ENCODE measurements at places on chromosomes 3 and 15.

DNA sequence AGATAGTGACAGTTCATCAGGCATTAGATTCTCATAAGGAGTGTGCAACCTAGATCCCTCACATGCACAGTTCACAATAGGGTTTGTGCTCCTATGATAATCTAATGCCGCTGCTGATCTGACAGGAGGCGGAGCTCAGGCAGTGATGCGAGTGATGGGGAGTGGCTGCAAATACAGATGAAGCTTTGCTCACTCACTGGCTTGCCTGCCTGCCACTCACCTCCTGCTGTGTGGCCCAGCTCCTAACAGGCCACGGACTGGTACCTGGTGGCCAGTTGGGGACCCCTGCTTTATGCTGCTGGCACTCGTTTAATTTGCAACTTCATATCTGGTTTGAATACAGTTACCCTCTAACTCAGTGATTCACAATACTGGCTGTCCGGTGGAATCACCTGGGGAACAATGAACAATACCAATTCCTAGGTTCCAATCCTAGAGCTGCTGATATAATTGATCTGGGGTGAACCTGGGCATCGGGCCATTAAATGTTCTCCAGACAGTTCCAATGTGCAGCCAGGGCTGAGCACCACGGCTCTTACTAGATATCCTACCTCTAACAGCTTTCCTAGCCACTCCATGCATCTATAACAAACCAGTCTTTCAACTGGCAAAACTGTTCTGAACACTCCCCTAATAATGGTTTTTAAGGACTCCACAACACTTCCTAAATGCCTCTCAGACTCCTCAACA, 131.4 kb downstream of the ATP1B3 start:
- no peak for DNase-seq

- DNase-seq, result no peak
Observed at GRCh38 chr3:142175478-142175877, 26.1 kb upstream of the TFDP2 start.

GRCh38 chr15:50210462-50211157, 28.6 kb downstream of the SLC27A2 start:
- DNase-seq, result no peak

DNA sequence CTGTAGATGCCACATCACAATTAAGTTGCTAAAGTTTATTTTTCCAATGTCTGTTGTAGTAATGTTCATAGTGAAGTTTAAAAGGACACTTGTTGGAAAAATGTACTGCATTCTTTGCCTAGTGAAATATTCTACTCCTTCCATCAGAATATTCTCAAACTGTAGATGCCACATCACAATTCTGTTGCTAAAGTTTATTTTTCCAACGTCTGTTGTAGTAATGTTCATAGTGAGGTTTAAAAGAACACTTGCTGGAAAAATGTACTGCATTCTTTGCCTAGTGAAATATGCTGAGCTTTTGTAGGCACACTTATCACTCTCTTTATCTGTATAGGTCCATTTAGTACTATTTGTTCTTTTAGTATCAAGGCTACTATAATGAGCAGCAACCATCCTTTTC, 836.1 kb downstream of the NAALADL2 start:
- DNase-seq, result no peak

GRCh38 chr3:46628901-46629369, 16.6 kb downstream of the FAM240A start:
- no peak for DNase-seq

- DNase-seq, result no peak
Observed at GRCh38 chr3:44521721-44522120, 33.3 kb upstream of the ZKSCAN7 start.

DNA sequence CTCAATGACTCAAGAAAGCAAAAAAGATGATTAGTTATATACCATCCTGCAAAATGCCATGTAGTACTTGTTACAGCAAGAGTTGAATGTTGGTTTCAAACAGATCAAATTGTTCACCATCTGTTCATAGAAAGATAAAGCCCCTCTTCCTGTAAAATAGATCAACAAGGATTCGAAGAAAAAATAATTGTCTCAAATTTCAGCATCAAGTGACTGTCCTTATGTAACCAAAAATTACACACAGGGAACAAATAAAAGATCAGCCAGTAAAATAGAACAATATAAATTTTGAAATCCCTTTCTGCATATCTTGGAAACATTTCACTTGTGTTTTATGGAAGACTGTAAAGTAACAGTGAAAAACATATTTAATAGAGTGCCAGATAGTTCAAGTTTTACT, 165.1 kb upstream of the STAC start:
- DNase-seq, result no peak

DNA sequence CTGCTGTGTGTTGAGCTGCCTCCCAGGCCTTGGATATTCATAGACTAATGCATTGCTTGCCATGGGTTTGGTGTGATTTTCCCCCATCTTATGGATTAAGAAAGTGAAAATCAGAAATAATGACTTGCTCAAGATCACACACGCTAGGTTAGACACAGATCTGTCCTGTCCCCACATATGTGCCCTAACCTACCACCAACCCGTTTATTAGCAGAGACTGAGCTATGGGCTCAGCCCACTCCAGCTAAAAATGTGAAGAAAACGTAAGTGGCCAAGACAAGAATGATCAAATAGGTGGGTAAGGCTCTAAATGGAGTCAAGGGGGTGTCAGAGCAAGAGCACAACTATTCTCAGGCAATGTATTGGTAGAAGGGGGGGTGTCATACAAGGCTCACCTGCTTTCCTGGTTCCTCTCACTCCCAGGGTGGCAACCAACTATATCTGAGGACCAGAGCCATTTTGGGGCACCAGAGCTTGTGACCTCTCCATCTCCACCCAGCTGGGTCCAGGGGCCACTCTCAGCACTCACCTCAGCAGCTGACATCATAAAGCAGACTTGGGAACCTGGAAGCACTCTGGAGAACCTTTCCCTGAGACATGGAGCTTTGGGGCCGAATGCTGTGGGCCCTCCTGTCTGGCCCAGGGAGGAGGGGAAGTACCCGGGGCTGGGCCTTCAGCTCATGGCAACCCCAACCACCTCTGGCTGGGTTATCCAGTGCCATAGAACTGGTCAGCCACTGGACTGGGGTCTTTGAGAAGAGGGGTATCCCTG, 1.4 kb downstream of the HEMK1 start:
- DNase-seq, result no peak

DNA sequence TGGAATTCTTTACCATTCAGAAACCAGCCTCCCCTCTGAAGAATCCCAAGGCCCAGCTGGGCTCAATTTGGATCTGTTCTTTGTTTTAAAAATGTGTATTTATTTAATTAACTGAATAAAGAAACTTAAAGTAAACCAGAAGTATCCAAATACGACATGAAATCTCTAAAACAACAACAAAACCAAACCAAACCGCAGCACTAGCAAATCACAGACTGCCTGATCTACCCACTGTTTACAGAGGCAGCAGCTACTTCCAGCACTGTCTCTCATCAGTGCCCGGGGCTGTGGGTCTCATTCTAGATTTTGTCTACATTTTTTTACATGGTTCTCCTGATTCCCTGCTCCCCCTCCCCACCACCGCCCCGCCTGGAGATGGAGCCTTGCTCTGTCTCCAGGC, 2.3 kb downstream of the FLNB start:
- DNase-seq, result no peak

DNA sequence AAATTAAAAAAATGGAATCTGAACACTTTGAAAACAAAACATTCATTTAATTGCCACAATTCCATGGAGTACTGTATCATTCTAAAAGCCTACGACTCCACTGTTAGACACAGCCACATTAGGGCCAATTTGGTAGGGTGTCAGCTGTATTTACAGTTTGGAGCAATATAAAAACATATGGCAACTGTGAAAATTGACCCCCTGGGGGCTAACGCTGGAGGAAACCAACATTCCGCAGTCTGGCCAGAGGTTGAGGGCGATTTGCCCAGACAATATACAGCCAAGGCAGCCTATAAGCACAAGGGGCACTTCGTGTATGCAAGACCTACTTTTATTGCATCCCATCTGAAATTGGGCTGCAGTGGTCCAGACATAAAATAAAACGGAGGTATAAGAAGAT, 476.5 kb upstream of the WNT5A start:
- DNase-seq, result no peak

GRCh38 chr3:138919325-138919724, 27.6 kb downstream of the FOXL2 start:
- DNase-seq, result no peak

DNA sequence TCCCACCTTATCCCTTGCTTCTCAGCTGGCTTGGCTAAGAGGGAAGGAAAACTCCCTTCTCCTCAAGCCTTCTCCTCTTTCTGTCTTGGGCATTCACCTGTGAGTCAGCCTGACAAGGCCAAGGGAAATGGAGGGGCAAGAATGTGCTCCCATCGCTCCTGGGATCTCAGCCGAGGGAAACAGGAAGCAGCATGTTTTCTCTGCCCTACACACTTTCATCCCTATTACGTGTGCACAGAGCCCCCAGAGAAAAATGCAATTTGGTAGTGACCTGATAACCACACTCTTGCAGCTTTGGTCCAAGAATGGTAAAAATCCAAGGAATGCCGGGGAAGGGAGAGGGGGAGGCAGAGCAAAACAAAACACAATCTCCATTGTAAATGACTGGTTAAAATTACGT, 32.9 kb upstream of the MTMR10 start:
- peak; percentile 45 for DNase-seq

- no peak for DNase-seq
Observed at GRCh38 chr3:182892226-182892625, 88.1 kb downstream of the DCUN1D1 start.

GRCh38 chr3:52615166-52615565, 70.5 kb downstream of the PBRM1 start:
- no peak for DNase-seq

DNA sequence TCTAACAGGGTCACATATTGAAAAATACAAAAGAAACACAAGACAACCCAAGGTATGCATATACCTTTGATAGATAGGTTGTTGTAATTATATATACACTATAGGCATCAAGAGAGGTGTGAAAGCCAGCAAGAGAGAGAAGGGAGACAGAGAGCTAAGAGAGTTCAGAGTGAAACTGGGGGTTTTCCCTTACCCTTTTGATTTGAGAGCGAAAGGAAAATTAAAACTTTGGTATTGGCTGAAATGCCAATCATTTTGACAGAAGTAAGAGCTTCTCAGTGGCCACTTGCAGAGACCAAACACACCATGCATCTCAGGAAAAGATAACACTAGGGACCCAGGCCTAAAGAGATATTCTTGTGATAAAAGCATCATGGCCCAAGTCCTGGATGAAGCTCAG, 183.6 kb downstream of the SHOX2 start:
- no peak for DNase-seq

GRCh38 chr3:81776643-81777042, 15.2 kb upstream of the GBE1 start:
- no peak for DNase-seq

GRCh38 chr3:17356585-17356984, 385.8 kb downstream of the TBC1D5 start:
- DNase-seq, result no peak

DNA sequence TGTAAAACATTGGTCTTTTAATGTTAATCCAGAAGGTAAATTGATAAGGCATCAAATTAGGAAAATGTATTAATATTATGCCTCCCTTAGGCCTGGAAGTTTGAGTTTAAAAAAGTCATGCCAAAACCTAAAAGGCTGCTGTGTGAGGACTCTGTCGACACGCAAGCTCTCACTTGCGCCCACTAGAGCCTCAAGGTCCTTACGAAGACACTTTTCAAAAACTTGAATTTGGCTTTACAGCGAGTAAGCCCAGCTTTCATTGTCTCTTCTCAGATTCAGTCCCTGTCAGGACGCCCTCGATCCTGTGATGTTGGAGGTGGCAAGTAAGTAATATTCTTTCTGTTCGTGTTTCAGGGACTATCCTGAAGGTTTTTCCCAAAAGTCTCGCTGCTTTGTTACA, 89.7 kb downstream of the CRTC3 start:
- DNase-seq, result no peak

Measured in left renal pelvis (tissue), 4 donors.